ENCODE measurements at places on chromosomes 12 and 14.

- H3K4me1 ChIP-seq, result peaks cover 4% of the 10 kb centered on the region
- no peak for DNase-seq
- peaks cover 3% of the 10 kb centered on the region for H3K36me3 ChIP-seq
- H3K27ac ChIP-seq, result no peak overlapping the region
- H3K27me3 ChIP-seq, result no peaks in the 10 kb centered on the region
Observed at GRCh38 chr12:49507139-49507538, 31.7 kb upstream of the KCNH3 start.

GRCh38 chr12:4789776-4790175 is 69.6 kb downstream of the GALNT8 start:
- no peaks in the 10 kb centered on the region for H3K36me3 ChIP-seq
- peaks cover 3% of the 10 kb centered on the region for H3K27me3 ChIP-seq
- H3K27ac ChIP-seq, result no peak overlapping the region

DNA sequence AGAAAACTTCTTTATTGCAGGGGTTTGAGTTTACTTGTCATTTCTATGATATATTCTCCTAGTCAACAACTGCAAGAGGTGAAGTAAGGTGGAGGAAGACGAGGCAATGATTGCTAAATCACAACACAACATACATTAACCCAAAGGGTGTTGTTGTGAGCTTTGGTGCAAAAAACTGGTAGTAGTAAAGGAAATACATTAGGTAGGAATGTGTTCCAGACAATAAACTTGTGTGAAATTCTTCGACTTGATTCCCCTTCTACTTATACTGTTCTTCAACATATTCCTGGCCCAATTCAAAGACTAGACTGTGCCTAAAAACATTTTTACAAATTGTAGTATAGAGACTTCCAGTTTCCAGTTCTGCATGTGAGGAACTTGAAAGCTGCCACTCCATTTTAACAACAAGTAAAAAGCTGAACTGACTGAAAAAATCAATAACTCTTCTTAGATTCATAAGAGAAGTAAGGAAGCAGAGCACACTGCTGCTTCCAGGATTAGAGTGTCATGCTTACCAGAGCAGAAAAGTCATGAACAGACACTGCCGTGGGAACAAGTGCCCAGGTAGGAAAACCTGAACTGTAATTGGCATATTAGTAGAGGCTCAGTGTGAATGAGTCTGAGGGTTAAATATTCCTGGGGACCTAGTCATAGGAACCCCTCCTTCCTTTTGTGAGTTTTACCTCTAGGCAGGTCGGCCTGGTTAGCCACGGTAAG is 22.2 kb downstream of the COX8C start:
- H3K27ac ChIP-seq, result no peak overlapping the region
- H3K27me3 ChIP-seq, result no peaks in the 10 kb centered on the region
- no peak for DNase-seq

DNA sequence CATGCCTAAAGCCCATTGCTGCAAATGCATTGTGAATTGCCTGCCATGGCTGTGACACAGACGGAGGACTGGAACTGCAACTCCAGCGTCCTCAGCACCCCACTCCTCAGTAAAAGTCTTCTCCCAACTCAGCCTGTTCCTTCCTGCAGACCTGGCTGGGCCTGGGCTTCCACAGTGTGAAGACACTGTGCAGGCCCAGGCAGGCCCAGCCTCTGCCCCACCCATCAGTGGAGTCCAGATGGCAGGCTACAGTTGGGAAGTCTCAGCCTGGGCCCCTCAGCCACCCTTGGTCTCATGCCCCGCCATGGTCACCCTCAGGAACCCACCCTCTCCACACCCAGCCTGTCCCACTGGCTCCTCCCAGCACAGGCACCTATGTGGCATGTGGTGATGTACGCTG is 22.0 kb downstream of the VSX2 start:
- H3K27ac ChIP-seq, result no peak overlapping the region
- no peak overlapping the region for H3K4me3 ChIP-seq
- H3K36me3 ChIP-seq, result no peaks in the 10 kb centered on the region

GRCh38 chr14:90345239-90345557 is 13.5 kb upstream of the NRDE2 start:
- H3K27ac ChIP-seq, result no peak overlapping the region
- no peak for DNase-seq
- H3K4me3 ChIP-seq, result no peak overlapping the region
- no peaks in the 10 kb centered on the region for H3K27me3 ChIP-seq

GRCh38 chr12:19739195-19739776 is 300.0 kb downstream of the AEBP2 start:
- H3K36me3 ChIP-seq, result no peaks in the 10 kb centered on the region
- H3K27me3 ChIP-seq, result no peaks in the 10 kb centered on the region
- no peak overlapping the region for H3K27ac ChIP-seq
- H3K4me3 ChIP-seq, result no peak overlapping the region
- no peaks in the 10 kb centered on the region for H3K4me1 ChIP-seq

DNA sequence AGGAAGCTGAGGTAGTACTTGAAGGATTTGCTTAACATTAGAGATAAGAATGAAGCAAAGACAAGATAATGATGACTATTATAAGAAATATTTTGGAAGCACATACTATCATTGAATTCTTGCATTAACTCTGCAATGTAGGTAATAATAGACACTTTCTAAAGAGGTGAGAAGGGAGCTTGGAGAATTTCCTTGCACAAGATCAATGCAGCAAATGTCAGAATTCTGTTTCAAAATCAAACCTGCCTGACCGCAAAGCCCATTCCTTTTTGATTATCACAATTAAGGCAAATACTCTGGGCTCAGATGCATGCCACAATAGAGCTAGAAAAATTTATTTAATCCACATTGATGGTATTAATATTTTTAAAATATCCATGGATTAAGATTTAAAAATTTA is 50.4 kb upstream of the RIC8B start:
- H3K27me3 ChIP-seq, result no peaks in the 10 kb centered on the region
- no peak overlapping the region for H3K4me3 ChIP-seq
- no peak overlapping the region for H3K27ac ChIP-seq
- H3K36me3 ChIP-seq, result no peaks in the 10 kb centered on the region
- DNase-seq, result no peak

GRCh38 chr12:85076688-85077430 is 40.7 kb downstream of the LRRIQ1 start:
- no peak overlapping the region for H3K27ac ChIP-seq
- H3K4me1 ChIP-seq, result no peaks in the 10 kb centered on the region
- no peaks in the 10 kb centered on the region for H3K36me3 ChIP-seq
- H3K27me3 ChIP-seq, result no peaks in the 10 kb centered on the region
- no peak overlapping the region for H3K4me3 ChIP-seq
- no peak for DNase-seq

GRCh38 chr12:119208626-119209061 is 29.9 kb downstream of the HSPB8 start:
- peak overlapping the region; percentile 62 for H3K27ac ChIP-seq
- H3K27me3 ChIP-seq, result no peaks in the 10 kb centered on the region
- no peak overlapping the region for H3K4me3 ChIP-seq
- peaks cover 20% of the 10 kb centered on the region for H3K4me1 ChIP-seq
- no peaks in the 10 kb centered on the region for H3K36me3 ChIP-seq
- DNase-seq, result peak; percentile 91

DNA sequence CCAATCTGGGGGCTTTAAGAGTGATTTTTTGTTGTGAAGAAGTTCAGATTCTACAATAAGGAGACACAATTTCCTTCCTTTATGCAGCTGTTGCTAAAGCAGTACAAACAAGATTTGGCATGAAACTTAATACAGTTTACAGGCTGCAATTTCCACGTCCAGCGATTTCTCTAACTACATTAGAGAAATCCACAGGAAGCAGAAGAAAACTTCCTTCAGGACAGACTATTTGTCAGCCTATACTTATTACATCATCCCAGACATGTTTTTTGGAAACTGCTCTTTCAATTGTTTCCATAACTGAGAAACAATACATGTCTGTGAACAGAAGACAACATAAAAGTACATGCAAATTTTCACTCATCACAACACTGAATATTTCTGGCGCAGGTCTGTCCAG is 204.3 kb downstream of the TTC7B start:
- H3K4me3 ChIP-seq, result no peak overlapping the region
- H3K36me3 ChIP-seq, result peaks cover 4% of the 10 kb centered on the region
- H3K27ac ChIP-seq, result no peak overlapping the region
- no peaks in the 10 kb centered on the region for H3K4me1 ChIP-seq
- no peak for DNase-seq
- H3K27me3 ChIP-seq, result no peaks in the 10 kb centered on the region

GRCh38 chr12:9032202-9032964 is 43.0 kb downstream of the KLRG1 start:
- H3K27me3 ChIP-seq, result no peaks in the 10 kb centered on the region
- H3K4me1 ChIP-seq, result no peaks in the 10 kb centered on the region
- no peaks in the 10 kb centered on the region for H3K36me3 ChIP-seq
- no peak overlapping the region for H3K27ac ChIP-seq
- H3K4me3 ChIP-seq, result no peak overlapping the region

- no peak overlapping the region for H3K4me3 ChIP-seq
- no peak for DNase-seq
- H3K4me1 ChIP-seq, result no peaks in the 10 kb centered on the region
- no peak overlapping the region for H3K27ac ChIP-seq
- H3K36me3 ChIP-seq, result no peaks in the 10 kb centered on the region
Observed at GRCh38 chr14:83893447-83893846, 1636.5 kb upstream of the FLRT2 start.

GRCh38 chr12:75709503-75709902 is 198.1 kb upstream of the KRR1 start:
- H3K4me1 ChIP-seq, result peaks cover 14% of the 10 kb centered on the region
- H3K36me3 ChIP-seq, result no peaks in the 10 kb centered on the region
- no peaks in the 10 kb centered on the region for H3K27me3 ChIP-seq
- H3K4me3 ChIP-seq, result no peak overlapping the region

- no peak for DNase-seq
- H3K4me3 ChIP-seq, result no peak overlapping the region
- H3K4me1 ChIP-seq, result no peaks in the 10 kb centered on the region
Observed at GRCh38 chr12:58564721-58565120, 355.6 kb downstream of the LRIG3 start.

DNA sequence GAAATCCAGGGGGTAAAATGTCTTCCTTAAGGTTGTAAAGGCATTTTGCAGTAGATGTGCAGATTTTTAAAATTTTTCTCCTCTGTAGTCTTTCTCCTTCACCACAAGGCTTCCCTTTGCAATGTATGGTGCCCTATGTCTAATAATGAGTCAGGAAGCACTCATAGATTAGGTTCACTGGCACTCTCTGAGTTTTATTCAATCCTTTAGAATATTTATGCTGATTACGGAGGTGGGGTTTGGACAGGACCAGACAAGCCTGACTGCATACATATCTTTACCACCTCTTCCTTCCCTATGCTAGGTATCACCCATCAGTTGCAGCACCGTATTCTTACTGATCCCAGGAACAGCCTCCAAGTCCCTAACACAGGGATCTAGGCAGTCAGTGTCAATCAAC is 99.5 kb downstream of the NEDD1 start:
- H3K27ac ChIP-seq, result no peak overlapping the region
- H3K4me1 ChIP-seq, result no peaks in the 10 kb centered on the region
- no peaks in the 10 kb centered on the region for H3K36me3 ChIP-seq
- no peak overlapping the region for H3K4me3 ChIP-seq
- no peak for DNase-seq
- H3K27me3 ChIP-seq, result no peaks in the 10 kb centered on the region

GRCh38 chr14:87863047-87863446 is 129.9 kb downstream of the GALC start:
- no peak for DNase-seq
- H3K4me1 ChIP-seq, result no peaks in the 10 kb centered on the region
- H3K27me3 ChIP-seq, result no peaks in the 10 kb centered on the region
- no peak overlapping the region for H3K4me3 ChIP-seq

DNA sequence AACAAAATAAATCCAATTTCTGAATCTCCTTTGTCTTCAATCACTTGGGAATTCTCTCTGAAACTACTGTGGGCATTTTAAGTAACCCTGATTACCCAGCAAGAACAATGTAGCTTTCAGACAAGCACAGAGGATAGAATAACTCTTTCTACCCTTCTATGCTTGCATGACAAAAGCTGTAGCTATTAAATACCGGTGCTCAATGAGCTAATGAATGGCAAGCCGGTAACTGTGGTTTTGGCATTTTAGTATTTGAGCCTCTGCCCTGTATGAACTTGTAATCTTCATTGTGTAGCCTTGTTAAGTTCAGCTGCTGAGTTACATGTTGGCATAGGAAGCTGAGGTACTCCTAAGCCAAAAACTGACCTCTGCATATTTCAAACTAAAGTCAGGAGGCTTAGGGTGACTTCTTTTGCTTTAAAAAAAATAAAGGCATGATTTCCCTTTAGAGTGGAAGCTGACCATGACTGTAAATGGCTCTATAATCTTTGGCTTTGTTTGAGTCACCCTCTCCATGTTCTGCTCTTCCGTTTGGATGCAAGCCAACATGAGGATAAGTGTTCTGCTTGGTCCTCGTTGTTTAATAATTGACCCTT is 171.0 kb upstream of the HIF1A start:
- H3K27me3 ChIP-seq, result no peaks in the 10 kb centered on the region
- peaks cover 57% of the 10 kb centered on the region for H3K4me1 ChIP-seq
- H3K36me3 ChIP-seq, result peaks cover 3% of the 10 kb centered on the region
- H3K4me3 ChIP-seq, result no peak overlapping the region
- DNase-seq, result no peak
- peak overlapping the region; percentile 77 for H3K27ac ChIP-seq

DNA sequence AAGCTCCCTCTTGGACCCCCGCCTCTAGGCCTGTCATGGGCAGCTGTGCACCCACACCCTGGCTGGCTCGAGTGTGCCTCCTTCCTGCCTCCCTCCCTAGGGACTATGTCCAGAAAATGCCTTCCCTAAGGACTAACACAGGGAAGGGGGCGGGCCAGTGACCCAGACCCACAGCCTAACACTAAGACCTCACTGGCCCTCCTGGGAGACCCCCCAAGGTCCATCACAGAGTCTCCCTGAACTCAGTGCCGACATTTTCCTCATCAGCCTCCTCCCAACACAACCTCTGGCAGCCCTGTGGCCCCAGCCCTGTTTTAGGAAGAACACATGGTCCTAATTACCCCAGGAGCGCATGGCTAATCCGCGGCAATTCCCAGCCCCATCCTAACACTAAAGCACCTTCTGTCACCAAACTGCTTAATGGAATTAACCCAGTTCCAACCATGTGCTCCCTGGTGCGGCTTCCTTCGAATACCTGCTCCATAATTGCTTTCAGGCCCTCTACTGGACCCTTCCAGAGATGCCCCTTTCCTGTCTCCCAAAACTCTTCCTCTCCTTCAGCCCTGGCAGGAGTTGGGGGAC is 5.6 kb downstream of the MSI1 start:
- no peak for DNase-seq
- H3K36me3 ChIP-seq, result no peaks in the 10 kb centered on the region
- no peak overlapping the region for H3K27ac ChIP-seq

GRCh38 chr12:80242321-80242720 is 143.0 kb downstream of the OTOGL start:
- H3K27me3 ChIP-seq, result no peaks in the 10 kb centered on the region
- H3K36me3 ChIP-seq, result no peaks in the 10 kb centered on the region
- no peak overlapping the region for H3K4me3 ChIP-seq
- H3K4me1 ChIP-seq, result peaks cover 6% of the 10 kb centered on the region

Measured in suprapubic skin (tissue), 4 donors.